ENCODE measurements at places on chromosomes 2 and 18. TPM values are rescaled to one million over a fixed set of nuclear protein-coding genes. Genes with fewer than 3 reads are reported as not detected.

The MTCL1 gene
- 8.5 TPM for total RNA-seq

The ASB18 gene
- total RNA-seq, result not detected

The SLC4A3 gene
- total RNA-seq, result 190 TPM

The STK39 gene
- total RNA-seq, result 9.8 TPM

The IL36RN gene
- not detected for total RNA-seq

The COLEC11 gene
- total RNA-seq, result 99.0 TPM

The RAB17 gene
- 0.76 TPM for total RNA-seq

The B3GNT2 gene
- total RNA-seq, result 6.7 TPM

The ARL6IP6 gene
- 12.8 TPM for total RNA-seq

The CTAGE1 gene
- total RNA-seq, result not detected

The CYP27A1 gene
- 22.0 TPM for total RNA-seq

The CENPA gene
- 0.56 TPM for total RNA-seq

The FOXD4L1 gene
- total RNA-seq, result 0.12 TPM

The AQP12B gene
- 0.36 TPM for total RNA-seq

The ANKRD62 gene
- total RNA-seq, result not detected

The TCF23 gene
- total RNA-seq, result 63.8 TPM

The ARID5A gene
- 17.1 TPM for total RNA-seq

The HOXD3 gene
- total RNA-seq, result 16.5 TPM

The CXCR2 gene
- 0.23 TPM for total RNA-seq

The GPR45 gene
- not detected for total RNA-seq

The PIEZO2 gene
- total RNA-seq, result 8.5 TPM

The CXCR4 gene
- total RNA-seq, result 9.1 TPM
